ENCODE measurements at places on chromosomes 1 and 21.
A peak's percentile ranks its signal among the peaks of the same experiment; 100 is the strongest.

GRCh38 chr1:205477759-205478247, 22.0 kb upstream of the BLACAT1 start:
- no peak for DNase-seq

- no peak for DNase-seq
Observed at GRCh38 chr1:15771836-15772515, 13.4 kb downstream of the FBLIM1 start.

DNA sequence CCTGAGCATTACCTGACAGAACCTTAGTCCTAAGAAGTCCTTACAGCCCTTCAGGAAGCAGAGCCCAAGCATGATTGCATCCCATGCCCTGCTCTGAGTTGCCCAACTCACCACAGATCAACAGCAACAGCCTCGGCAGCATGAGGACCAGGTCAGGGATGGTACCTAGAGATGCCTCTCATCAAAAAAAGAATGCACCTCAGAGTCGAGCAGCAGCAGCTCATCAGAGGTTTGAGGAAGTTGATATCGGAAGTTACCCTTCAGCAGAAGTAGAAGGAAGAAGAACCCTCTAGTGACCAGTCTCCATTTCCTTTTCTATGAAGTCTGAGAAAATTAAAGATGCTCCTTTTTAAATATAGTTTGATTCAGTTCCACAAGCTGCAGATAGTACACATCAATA, at the start of gene FCRL1:
Gene FCRL1, minus strand, starts transcription at position 225 of the 400 bp plus-strand sequence. Its CDS starts 83 bp downstream, at position 142.
- no peak for DNase-seq

GRCh38 chr1:226782845-226783601, 43.9 kb upstream of the ITPKB start:
- DNase-seq = no peak

DNA sequence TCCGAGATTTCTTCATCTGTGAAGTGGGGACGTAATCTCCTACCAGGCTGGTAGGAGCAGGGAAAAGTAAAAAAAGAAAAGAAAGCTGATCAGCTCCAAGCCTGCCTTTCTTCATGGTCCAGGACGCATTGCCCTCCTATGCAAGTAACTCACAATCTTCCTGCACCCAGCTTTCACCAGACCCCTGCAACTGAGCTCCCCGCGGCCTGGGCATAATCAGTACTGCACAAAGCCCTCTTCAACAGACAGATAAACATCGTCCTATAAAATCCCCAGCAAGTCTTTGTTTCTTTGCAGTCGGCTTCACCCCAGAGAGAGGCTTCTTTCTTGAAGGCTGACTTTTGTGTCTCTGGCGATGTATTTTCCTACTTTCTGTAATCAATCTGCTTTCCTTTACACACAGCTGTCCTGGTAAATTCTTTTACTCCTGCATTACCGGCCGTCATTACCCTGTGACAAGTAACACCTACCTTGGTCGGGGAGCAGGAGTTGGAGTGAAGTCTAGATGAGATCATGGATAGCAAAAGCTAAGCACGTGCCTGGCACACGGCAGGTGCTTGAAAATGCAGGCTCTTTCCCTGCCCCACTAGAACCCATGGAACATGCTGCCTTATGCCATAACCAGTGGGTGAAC, 8.3 kb downstream of the PADI1 start:
- DNase-seq = no peak

DNA sequence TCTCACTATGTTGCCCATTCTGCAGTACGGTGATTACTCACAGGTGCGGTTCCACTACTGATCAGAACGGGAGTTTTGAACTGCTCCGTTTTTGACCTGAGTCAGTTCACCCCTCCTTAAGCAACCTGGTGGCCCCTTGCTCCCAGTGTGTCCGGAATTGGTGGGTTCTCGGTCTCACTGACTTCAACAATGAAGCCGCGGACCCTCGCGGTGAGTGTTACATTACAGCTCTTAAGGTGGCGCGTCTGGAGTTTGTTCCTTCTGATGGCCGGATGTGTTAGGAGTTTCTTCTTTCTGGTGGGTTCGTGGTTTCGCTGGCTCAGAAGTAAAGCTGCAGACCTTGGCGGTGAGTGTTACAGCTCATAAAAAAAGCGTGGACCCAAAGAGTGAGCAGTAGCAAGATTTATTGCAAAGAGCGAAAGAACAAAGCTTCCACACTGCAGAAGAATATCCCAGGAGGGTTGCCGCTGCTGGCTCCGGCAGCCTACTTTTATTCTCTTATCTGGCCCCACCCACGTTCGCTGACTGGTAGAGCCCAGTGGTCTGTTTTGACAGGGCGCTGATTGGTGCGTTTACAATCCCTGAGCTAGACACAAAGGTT, 17.6 kb upstream of the PARP1 start:
- DNase-seq = no peak

GRCh38 chr21:14096577-14096976, 114.2 kb downstream of the LIPI start:
- no peak for DNase-seq

- DNase-seq = no peak
Observed at GRCh38 chr1:40736085-40736531, 44.6 kb downstream of the NFYC start.

- no peak for DNase-seq
Observed at GRCh38 chr1:143665606-143666005, 306.2 kb downstream of the FAM72C start.

DNA sequence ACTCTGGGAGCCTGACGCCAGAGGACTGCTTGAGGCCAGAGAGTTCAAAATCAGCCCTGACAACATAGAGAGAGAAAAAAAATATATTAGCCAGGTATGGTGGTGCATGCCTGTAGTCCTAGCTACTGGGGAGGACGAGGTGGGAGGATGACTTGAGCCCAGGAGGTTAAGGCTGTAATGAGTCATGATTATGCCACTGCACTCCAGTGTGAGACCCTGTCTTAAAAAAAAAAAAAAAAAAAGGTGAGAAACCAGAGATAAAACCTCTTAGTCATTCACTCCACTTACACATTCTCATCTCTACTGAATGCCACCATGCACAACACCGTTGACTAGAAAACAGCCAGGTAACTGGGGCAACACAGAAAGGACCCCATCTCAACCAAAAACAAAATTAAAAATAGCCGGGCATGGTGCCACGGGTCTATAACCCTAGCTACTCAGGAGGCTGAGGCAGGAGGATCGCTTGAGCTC, 178.1 kb downstream of the SLC45A1 start:
- no peak for DNase-seq

- DNase-seq = no peak
Observed at GRCh38 chr1:115753830-115754229, 14.7 kb downstream of the CASQ2 start.

DNA sequence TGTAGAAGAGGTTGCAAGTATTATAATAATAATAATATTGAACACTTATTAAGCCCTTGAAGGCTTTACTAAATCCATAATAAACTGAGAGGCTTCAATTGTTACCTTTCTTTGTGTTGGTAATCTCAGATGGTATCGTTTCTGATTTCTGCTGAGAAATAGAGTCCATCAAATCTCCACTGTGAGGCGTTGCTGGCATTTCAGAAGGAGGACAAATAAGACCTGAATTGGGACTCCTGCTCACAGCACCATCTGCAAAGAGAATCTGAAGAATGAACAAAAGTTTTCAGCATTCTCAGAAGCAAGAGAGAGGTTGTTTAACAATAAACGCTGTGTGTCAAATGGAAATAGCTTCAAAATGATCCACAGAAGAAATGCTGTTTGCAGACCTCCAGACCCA, 93.7 kb downstream of the WDR3 start:
- no peak for DNase-seq

- no peak for DNase-seq
Observed at GRCh38 chr1:176517484-176517883, 54.5 kb downstream of the PAPPA2 start.

GRCh38 chr1:54297596-54298283, 97.8 kb downstream of the MRPL37 start:
- no peak for DNase-seq

DNA sequence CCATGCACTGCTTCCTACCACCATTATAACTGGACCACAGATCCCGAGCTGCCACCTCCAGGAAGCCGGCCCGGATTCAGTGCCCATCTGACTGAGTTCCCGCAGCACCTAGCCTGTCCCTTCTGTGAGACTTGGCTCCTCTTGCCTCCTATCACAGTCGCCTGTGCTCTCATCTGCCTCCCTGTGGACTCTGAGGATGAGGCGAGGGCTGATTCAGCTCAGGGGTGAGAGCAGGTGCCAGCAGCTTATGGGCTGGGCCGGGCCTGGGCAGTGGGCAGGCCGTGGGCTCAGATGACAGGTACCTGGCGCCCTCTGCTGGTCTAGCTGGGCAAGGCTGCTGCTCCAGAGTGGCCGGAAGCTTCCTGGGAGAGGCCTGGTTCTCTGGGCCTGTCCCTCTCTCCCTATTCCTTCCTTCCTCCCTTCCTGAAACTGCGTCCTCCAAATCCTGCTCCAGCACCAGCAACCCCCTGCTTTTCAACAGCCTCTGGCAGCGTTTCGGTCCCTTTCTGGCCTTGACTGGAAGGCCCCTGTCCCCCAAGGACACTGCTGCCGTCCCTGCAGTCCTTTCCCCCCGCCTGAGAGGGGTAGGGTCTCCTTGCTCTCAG, 17.3 kb upstream of the PCSK9 start:
- DNase-seq = peak; percentile 71

DNA sequence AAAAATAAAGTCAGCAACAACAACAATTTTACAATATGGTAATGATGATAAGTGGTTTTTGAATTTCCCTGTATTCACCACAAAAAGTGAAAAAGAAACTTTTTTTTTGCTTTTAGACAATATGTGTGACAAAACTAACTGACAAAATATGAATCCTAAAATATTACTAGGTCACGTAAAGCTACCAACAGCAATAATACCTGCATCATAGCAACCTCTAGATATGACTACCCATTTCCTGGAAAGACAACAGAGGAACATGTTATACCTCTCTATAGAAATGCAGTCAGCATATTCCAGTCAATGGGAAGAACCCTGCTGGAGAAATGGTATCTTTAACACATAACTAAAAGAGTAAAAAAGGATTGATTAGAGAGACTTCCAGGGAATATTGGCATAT, 73.7 kb downstream of the PDE4B start:
- DNase-seq = no peak

GRCh38 chr1:204571128-204571527, 54.9 kb downstream of the MDM4 start:
- no peak for DNase-seq

GRCh38 chr1:224820341-224820740, 109.1 kb upstream of the DNAH14 start:
- DNase-seq = no peak

GRCh38 chr1:244200596-244200995, 149.5 kb downstream of the ZBTB18 start:
- no peak for DNase-seq

DNA sequence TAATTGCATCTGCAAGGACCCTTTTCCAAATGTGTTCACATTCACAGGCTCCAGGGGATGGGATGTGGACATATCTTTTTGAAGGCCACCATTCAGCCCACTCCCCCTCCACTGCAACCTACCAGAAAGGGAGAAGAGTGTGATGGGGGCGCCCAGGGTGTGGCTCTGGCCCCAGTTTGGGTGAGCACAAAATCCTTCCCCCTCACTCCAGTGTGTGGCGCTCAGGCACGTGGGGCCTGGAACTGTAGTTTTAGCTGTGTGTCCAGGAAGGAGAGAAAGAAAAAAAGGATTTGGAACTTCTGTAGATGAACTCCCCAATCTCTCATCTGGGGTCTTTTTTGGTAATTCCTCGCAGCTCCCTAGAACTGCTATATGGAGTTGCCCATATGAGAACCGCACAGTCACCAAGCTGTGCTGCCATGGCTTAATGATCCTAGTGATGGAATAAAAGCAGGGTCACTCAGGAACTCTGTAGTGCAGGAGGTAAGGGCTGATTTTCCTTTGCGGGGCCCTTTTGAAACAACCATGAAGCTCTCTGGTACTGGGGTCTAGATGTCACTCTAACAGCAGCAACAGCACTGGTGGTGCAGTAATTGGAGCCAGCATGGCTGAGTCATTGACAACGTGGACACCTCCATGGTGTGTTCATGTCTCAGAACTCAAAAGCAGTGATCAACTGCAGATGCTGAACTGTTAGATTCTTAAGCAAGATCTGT, 17.0 kb downstream of the AGT start:
- no peak for DNase-seq

GRCh38 chr1:52919051-52919722, 2.4 kb downstream of the ECHDC2 start:
- DNase-seq = no peak

DNA sequence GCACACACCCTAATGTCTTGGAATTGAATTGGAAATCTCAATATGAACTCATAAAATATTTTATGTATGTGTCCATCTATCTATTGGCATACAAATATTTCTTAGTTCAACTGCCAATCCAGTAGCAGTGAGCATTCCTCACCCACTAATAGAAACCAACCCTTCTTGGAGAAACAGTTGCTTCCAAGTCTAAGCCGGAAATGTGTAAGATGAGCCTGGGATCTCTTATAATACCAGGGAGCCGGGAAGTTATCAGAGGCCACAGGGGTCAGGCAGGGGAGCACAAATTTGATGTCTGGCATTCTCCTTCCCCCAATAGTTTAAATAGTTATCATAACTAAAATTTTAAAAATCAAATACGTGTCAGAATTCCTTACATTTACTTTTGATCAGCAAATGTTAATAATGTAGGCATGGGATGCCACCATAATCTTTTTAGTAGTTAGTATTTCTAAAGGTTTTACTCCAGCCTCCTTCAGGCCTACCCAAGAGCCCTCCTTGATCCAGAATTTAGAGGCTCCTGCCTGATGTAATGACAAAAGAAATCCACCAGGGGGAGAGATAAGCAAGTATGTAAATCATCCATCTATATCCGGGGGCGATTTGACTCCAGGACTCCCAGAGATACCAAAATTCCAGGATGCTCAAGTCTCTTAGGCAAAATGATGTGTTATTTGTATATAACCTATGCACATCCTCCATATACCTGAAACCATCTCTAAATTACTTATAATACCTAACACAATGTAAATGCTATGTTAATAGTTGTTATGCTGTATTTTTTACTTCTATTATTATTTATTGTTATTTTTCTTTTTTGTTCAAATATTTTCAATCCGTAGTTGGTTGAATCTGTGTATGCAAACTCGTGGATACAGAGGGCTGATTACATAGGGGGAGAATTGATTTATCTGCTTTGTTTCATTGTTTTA, 218.7 kb upstream of the COA6 start:
- peak; percentile 16 for DNase-seq

DNA sequence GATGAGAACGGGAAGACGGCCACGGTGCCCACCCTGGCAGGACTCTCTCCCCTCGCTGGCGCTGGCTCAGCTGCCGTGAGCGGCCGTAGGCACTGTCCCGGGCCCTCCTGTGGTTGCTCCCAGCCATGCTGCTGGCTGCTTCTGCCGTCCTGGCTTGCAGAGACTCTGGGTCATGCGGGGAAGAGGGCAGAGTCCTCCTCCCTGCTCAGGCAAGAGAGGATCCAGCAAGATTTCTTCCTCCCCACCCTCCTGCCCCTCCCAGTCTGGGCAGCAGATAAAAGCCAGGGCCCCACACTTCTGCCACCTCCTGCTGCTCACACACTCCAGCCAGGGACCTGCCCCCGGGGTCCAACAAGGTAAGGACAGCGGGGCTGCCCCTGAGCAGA, 60.1 kb downstream of the AGPAT3 start:
- no peak for DNase-seq

GRCh38 chr1:168697356-168698126, 31.5 kb downstream of the DPT start:
- no peak for DNase-seq
